ENCODE measurements at places on chromosomes 2 and 18. TPM values are rescaled to one million over a fixed set of nuclear protein-coding genes. Genes with fewer than 3 reads are reported as not detected.

DNA sequence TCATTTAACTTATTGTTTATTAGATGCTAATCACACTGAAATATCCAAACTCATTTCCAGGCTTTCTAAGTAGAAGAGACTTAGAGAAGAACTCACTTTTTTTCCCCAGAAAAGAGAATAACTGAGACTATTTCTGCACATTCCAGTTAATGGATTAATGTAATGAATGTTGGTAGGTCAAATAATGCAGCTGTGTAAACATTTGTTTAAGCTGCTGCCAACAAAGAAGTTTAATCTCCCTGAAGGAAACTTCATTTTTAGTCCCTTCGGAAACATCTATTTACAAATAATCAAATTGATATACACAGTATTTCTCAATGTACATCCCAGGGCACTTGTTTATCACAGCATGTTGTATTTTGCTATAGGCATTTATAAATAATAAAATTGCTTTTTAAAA lies 126.9 kb downstream of the KCNS3 start:
- no peak for DNase-seq

DNA sequence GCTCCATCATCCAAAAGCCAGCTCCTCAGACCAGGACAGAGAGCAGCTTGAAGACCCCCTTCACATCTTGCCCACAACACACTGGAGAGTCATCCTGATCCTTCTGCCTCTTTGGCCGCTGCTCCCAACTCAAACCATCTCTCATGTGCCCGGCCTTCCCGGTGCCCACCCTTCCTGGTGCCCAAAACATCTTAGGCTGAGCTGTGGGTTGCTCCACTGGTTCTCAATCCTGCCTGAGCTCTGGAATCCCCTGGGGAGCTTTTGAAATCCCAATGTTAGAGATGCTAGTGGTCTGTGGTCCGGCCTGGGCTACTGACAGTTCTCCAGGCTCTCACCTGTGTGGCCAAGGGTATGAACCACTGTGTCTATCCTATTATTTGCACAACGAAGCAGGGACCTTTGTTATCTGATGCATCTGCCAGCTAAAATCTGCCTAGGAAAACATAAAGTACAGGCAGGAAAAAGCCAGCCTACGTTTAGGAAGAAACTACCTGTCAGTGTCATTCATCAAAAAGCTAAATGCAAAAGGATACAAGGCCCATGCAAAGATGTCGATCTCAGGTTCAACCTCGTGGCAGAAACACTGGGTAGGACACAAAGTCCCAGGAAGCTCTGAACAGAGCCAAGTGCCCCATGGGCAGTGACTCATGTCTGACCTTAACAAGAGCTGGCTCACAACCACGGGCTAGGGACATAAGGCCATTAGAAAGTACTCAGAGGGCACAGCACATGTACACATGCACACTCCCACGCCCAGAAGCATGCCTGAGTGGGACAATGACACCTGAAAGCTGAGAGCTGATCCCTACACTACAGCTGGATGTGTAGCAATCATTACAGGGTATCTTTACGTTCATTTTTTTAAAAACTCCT lies 30.8 kb downstream of the TBC1D8 start:
- DNase-seq: peak; percentile 70

GRCh38 chr18:33733376-33733775 lies 155.4 kb downstream of the ASXL3 start:
- DNase-seq: no peak

DNA sequence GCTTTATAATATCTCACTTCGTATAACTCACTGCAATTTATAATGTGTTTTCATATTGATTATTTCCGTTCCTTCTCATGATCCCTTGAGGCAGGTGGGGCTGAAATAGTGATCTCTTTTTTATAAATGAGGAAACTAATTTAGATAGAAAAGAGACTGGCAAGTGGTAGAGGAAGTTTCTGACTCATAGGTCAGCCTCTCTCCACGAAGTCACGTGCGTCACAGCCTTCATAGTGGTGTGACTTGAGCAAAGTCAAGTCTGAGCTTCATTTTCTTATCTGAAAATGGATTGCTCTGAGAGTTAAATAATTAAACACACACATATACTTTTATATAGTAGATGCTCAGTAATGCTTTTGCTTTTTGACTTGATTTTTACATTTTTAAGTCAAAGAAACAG lies 19.9 kb downstream of the ABCG5 start:
- peak; percentile 63 for DNase-seq

GRCh38 chr2:48482313-48482712 lies 47.6 kb upstream of the STON1 start:
- DNase-seq: peak; percentile 29

GRCh38 chr2:209512971-209513370 lies 89.1 kb downstream of the MAP2 start:
- DNase-seq: no peak

DNA sequence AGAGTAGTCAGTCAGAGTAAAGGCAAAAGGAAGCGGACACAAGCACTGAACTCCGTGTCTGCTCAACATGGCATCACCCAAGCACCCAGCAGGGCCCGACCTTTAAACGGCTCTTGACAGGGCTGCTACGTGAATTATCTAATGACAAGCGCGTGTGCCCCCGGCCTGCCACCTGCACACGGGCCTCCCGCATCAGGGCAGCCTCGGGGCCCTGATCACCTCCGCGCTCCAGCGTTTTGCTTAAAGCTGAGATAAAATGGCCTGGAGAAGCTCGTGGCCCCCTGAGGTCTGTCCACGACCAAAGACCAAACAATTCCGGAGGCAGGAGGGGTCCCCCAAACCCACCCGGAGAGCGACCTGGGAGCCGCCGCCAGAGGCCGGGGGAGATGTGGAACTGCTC lies 376 bp downstream of the NDUFA10 start:
- DNase-seq: peak; percentile 4

DNA sequence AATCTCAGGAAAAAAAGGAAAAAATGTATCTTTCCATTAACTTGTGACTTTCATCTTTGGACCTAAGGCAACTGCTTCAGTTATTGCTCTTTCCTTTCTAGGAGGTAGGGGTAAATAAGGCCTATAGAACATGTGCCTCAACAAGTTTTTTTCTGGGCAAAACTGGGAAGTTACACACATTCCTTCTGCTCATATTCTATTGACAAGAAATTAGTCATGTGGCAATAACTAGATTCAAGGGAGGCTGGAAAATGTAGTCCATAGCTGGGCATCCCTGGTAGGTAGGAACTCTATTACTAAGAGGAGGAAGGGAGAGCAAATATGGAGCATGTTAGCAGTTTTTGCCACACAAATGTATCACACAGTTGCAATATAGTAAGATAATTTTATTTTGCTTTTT lies 37.7 kb upstream of the NEMP2 start:
- no peak for DNase-seq

GRCh38 chr2:10079870-10080535 lies at the start of gene CYS1:
Gene CYS1, minus strand, starts transcription at chr2:10080411. Its CDS starts 188 bp downstream, at chr2:10080223.
- no peak for DNase-seq

DNA sequence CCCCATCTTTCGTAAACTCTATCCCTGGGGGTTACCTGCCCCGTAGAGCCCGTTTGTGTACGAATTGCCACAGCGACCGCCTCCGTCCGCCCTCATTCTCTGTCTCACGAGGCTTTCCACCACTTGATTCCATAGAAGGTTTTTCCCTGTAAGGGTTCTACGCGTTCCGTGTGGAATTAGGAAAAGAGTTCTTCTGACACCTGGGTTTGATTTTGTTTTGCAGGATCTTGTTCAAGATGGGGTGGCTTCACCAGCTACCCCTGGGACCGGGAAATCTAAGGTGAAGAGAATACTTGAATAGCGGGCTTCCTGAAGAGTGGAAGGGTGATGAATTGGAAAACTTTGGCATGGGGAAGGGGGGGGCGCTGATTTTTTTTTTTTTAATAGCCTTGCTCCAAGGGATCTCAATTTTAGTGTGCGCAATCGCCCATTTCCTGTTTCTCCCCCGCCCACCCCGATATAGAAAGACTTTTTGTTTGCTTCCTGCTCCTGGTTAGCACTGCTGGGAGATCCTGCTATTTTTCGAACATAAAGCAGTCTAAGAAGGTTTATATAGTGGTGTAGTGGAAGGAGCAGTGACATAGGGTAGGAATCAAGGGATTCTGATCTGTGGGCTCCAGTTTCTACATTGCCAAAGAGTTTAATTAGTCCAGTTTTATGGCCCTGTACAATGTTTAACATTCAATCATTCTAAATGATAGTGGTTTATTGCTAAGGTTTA lies 564 bp downstream of the GCC2 start:
- peak; percentile 52 for DNase-seq

- DNase-seq: no peak
These were observed 91.3 kb downstream of the NBEAL1 start for GRCh38 chr2:203105996-203106395.

DNA sequence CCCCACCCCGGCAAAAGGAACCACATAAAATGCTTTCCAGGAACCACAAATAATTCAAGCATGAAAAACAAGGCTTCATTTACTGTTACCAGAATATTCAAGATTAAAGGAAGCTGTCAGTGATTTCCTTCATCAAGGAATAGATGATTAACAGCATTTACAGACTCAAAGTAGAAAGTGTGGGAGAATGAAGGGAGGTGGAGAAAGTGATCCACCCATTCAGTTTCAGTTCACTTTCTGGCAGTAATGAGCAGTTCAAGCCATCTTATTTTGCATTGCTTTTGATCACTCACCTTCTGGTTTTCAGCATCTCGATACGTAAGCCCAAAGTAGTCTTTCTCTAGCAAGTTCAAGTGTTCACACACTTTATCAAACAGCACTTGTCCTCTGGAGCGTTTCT lies 99.0 kb downstream of the EPB41L3 start:
- DNase-seq: no peak

GRCh38 chr18:41809652-41810051 lies 145.4 kb upstream of the PIK3C3 start:
- no peak for DNase-seq

DNA sequence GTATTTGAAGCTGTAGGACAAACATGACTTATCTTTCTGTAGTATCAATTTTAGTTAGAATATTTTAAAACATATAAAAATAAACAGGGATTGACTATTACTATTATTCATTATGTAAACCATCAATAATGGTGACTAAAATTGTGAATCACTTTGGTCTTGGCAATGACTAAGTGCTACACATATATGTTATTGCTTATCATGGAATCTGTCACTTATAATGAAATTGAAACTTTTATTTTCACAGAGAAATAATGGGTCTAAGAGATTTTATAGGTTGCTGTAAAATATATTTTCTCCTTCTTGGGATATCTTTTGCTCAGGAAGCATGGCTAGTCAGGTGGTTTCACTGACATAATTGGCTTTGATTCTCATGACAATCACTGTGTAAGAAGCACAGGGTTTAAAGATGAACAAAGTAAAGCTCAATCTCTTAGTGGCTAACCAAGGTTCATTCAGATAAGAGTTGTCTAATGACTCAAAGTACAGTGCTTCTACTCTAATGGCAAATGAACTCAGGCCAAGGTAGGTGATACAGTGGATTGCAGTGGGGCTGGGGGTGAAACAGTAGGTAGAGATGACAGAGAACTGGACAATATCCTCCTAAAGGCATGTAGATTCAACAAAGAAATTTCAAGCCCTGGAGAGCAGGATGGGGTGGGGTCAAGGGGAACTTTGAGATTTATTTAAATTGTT lies 98.6 kb upstream of the FANCL start:
- DNase-seq: no peak

- no peak for DNase-seq
These were observed 72.3 kb downstream of the SPATS2L start for GRCh38 chr2:200378652-200379290.

- no peak for DNase-seq
These were observed 89.2 kb upstream of the STK17B start for GRCh38 chr2:196260546-196260945.

GRCh38 chr2:187224989-187225388 lies 223.1 kb downstream of the CALCRL start:
- DNase-seq: no peak

DNA sequence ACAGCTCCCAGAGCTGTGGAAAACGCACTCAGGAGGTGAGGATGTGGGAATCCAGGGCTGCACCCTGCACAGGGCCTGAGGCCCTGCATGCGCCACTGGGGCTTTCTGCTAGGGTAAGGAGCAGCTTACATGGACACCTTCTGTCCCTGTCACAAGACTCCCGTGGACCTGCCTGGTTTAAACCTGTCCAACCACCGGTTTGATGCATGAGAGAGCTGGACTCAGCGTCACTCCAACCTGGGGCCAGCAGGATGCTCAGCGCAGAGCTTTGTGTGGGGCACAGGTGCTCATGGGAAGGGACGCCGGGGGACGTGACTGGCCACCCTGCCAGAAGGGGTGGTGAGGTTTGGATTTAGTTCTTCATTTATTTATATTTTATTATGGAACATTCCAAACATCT lies 24.2 kb downstream of the SNORC start:
- DNase-seq: no peak

DNA sequence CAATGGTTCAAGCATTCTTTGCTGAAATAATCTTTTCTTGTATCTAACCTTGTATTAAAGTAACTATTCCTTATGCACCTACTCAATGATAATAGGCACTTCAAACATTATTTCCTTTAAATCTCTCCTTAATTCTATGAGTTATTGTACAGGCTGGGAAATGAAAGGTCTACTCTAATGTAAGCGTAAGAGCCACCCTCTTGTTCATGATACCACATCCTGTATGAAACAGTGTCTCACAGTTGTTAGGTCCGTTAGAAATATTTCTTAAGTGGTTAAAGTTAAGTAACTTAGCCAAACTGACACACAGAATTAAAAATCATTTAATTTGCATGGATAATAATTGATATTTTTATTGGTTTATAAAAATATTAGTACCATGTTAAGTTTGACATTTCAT lies 162.5 kb upstream of the RPRM start:
- DNase-seq: no peak

DNA sequence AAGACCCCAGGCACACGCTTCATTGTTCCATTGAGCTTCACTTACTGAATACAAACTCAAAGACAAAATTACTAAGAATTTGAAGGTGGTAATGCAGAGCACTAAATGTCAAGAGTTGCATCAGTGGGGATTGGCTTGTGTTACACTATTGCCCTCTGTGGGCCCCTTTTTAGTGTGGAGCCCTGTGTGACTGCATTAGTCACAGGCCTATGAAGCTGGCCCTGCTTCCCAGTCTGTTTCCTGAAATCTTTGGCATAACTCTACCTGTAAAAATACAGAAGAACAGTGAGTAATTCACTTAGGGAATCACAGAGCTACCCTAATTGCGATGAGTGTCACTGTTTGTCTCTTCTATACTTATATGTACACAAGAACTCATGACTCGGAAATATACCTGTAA lies 40.0 kb upstream of the STPG4 start:
- DNase-seq: peak; percentile 65

- no peak for DNase-seq
These were observed 22.1 kb downstream of the ABHD3 start for GRCh38 chr18:21682371-21683051.

DNA sequence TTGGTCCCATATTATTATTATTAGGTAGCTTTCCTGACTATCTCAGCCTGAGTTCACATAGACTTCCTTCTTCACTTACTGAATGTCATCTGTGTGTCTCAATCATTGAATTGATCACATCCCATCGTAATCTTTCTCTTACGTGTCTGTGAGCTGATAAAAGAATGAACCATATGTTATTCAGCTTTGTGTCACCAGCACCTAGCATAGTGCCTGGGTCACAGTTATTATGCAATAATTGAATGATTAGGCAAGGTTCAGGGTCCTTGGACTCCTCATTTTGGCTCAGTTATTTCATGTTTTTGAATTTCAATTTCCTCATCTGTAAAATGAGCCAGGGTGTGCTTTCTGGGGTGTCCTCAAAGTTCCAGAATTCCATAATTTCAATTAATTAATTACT lies 107.2 kb downstream of the ZEB2 start:
- DNase-seq: no peak

Gene VRK2
- not detected for total RNA-seq

Gene TGFA
- 1.0 TPM for total RNA-seq

Gene CLEC4F
- total RNA-seq: not detected

Gene TSGA10
- total RNA-seq: 2.0 TPM

Gene DSG2
- 51.7 TPM for total RNA-seq

Gene MFSD2B
- total RNA-seq: not detected

Gene CYP1B1
- total RNA-seq: 0.38 TPM

Gene NDC80
- 68.7 TPM for total RNA-seq

All from A172 (cell line).